ENCODE measurements at places on chromosomes 1 and 21.

- no peak for DNase-seq
These were observed 224.4 kb upstream of the POU3F1 start for GRCh38 chr1:38270849-38271633.

- peak; percentile 23 for DNase-seq
These were observed 201.7 kb downstream of the NRIP1 start for GRCh38 chr21:14862794-14863720.

DNA sequence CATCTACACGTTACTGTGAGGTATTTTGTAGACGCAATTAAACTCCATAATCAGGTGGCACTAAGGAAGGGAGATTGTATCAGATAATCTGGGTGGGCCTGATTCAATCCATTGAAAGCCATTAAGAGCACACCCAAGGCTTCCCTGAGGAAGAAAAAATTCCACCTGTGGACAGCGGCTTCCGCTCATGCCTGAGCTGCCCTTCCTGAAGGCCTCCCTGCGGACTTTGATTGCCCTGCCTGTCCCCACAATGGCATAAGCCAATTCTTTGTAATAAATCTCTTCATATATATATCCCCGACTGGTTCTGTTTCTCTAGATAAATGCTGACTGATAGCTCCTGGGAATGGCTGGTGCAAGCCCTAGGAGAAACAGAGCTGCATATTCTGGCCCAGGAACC is 138.3 kb downstream of the TGFBR3 start:
- DNase-seq: no peak

DNA sequence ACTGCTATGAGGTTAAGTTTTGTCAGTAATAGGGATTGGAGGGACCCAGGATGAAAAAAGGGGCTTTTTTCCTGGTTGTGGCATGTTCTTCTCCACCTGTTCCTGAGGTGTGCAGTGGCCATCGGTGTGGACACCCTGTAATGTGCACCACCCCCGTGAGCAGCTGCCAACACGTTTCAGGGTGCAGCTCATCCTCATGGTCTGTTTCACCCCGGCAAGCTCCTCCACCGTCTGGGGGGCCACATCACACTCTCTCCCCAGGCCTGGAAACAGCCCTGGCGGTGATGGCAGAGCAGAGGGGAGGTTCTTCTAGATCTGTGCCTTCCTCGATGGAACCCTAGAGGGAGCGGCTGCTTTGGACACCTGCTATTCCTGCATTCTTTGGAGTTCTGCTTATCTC is 435.4 kb downstream of the MATN1 start:
- no peak for DNase-seq

DNA sequence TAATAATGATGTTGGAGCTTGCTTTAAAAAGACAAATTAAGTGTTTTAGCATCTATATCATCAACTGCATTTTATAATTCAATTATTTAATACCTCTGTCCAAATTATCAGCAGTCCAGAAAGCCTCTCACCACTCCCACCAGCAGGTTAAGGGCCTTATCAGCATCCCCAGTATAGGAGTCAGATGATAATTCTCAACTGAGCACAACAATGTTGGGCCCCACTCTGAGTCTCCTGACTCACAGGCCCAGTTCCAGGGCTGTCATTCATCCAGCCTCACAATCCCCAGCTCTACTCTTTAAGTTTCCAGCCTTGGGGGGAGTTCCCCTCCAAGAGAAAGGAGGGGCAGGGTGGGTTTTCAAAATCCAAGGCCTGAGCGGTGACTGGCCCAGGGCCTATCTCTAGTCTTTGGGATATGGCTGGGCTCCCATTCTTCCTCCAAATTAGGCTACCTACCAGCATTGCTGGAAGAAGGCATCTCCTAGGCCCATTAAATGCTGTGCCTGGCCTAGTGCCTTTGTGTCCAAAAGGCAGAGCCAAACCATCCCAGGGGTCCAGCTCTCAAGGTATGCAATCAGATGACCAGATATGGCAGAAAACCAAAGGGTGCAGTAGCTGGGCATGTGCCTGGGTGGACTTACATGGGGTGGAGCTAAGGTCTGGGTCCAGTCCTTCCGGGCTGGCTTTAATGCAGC is 134.1 kb downstream of the GLUL start:
- DNase-seq: no peak

DNA sequence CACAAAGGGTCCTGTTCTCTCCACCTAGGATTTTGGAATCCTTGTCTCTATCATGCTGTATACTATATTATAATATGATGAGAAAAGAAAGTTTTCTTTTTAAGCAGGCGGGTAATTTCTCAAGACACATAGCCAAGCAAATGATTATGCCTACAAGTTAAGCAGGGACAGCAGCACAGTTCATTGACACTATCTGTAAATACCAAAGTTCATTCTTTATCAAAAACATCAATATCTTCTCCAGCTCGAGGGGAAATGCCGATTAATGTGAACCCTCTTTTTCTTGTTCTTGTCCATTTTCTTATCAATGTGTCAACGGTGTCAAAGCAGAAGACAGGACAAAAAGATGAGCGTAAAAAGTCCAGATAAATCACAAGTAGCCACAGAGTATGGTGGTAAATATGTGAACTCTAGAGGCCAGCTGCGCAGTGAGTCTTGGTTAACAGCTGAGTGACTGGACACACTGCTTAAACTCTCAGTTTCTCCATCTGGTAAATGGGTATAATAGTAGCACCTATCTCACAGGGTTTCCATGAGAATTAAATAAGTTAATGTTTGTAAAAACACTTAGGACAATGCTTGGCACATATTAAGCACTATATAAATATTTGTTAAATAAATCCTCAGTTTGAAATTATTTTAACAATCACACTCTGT is 30.9 kb downstream of the LPAR3 start:
- DNase-seq: no peak

- peak; percentile 34 for DNase-seq
These were observed 27.5 kb downstream of the LRRC8C start for GRCh38 chr1:89660224-89661061.

GRCh38 chr1:32263744-32264143 is 12.7 kb downstream of the LCK start:
- DNase-seq: no peak

- no peak for DNase-seq
These were observed 5.5 kb upstream of the GBP1 start for GRCh38 chr1:89070509-89070908.

GRCh38 chr1:214318356-214318755 is 37.4 kb downstream of the SMYD2 start:
- DNase-seq: peak; percentile 68

DNA sequence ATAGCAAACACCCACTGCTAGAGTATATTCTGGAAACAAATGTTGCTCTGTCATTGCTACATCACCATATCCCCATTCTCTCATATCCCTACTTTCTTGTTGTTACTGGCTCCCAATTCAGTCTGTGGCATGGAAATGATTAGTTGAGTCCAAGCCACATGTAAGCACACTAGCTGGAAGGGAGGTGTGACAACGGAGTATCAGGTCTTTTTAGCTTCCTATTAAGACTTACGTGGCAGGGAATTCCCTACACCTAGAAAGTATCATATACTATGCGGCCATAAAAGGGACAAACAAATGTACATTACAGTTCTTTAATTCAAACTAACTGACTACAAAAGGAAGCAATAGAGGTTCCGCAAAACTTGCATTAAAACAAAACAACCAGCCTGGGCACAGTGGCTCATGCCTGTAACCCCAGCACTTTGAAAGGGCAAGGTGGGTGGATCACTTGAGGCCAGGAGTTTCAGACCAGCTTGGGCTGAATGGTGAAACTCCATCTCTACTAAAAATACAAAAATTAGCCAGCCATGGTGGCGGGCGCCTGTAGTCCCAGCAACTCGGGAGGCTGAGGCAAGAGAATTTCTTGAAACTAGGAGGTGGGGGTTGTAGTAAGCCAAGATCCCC is 48.6 kb downstream of the INTS7 start:
- no peak for DNase-seq

- DNase-seq: peak; percentile 89
These were observed 31.8 kb downstream of the SDCCAG8 start for GRCh38 chr1:243287652-243288051.

GRCh38 chr1:17167041-17167785 is 37.7 kb upstream of the PADI1 start:
- peak; percentile 25 for DNase-seq

DNA sequence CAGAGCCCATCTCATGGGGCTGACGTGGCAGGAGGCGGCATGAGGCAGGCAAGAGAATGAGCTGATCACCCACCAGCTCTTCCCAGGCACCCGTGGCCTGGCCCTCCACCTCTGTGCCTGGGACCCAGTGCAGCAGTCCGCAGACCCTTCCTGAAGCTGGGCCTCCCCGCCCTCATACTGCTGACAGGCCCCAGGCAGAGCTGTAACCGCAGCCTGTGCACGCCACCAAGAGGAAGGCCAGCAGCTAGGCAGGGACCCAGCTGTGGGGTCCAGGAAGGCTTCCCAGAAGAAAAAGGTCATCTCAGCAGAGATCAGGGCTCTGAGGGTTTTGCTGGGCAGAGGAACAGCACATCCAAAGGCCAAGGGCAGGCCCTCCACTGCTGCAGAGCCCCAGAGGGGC is 9.8 kb upstream of the MTFR1L start:
- DNase-seq: no peak

- no peak for DNase-seq
These were observed 32.3 kb upstream of the FBXO28 start for GRCh38 chr1:224081604-224082003.

DNA sequence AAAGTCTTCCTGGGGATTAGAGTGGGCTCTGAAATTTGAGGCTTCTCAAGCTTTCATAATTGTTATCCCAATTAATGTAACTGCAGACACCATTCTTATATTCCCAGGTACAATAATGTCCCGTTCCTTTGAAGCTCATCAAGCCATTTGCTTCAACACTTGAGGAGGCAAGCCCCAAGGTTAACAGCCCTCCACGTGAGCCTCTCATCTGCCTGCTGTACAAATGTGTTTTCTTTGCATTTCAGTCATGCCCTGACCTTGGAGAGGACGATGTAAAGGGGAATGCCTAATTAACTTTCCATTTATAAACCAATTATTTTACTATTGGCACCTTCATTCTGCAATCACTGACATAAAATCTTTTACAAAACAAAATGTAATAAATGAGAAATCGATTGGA is 106.3 kb downstream of the SETD4 start:
- no peak for DNase-seq

DNA sequence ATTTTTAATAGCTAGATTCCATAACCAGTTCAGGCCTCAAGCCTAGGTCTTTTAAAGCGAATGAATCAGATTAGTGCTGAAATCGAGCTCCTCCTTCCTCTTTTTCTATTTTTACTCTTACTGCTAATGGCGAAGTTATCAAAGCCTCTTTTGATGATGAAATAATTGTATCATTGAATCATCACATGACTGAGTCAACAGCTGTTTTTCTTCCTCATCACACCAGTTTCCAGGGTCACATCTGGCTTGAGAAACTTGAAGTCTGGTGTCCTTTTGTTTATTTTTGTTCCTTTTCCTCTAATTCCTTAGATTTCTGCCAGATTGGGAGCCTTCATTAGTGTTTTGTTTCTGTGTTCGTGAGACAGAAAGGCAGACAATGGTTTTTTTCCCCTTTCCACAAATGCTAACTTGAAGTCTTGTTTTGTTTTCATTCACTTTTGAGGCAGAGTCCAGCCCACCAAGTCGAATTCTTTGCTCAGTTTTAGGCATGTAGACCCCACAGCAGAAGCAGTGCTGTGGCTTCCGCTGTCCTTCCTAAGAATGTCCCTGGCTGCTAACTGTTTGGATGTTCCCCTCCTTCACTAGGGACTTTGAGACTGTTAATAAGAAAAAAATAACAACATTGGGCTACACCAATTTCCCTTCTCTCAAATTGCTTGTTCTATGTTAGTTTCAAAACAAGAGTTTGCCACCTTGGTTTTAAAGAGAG is 51.9 kb upstream of the FMOD start:
- DNase-seq: peak; percentile 85

DNA sequence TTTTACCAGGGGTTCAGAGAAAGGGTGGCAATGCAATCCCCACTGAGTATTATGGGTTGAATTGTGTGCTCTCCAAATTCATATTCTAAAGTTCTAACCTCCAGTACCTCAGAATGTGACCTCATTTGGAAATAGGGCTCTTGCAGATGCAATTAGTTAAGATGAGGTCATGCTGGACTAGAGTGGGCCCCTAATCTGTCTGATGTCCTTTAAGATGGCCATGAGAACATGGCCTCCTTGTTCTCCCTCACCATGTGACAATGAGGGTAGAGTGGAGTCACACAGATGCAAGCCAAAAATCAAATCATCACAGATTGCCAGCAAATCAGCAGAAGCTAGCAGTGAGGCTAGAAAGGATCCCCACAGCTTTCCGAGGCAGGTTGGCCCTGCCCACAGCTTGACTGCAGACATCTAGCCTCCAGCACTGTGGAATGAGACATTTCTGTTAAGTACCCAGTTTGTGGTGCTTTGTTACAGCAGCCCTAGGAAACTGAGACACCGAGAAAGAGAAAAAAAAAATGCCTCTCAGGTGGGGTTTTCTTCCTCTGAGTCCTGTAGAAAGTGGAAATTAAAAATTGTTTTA is 25.5 kb upstream of the CREG1 start:
- no peak for DNase-seq

GRCh38 chr1:206029484-206029883 is 5.8 kb upstream of the CTSE start:
- DNase-seq: peak; percentile 40

GRCh38 chr1:230073371-230074035 is 6.5 kb downstream of the GALNT2 start:
- peak; percentile 85 for DNase-seq

- DNase-seq: no peak
These were observed 126.5 kb downstream of the RHOU start for GRCh38 chr1:228861832-228862180.

GRCh38 chr1:90712915-90713730 is 4.0 kb downstream of the BARHL2 start:
- DNase-seq: no peak

GRCh38 chr1:232143315-232143886 is 486.5 kb downstream of the SIPA1L2 start:
- DNase-seq: no peak

- peak; percentile 27 for DNase-seq
These were observed 6.9 kb upstream of the TMEM269 start for GRCh38 chr1:42777852-42778251.

- DNase-seq: peak; percentile 63
These were observed 19.5 kb downstream of the SZRD1 start for GRCh38 chr1:16386454-16387113.

GRCh38 chr1:218315638-218316037 is 29.5 kb upstream of the TGFB2 start:
- no peak for DNase-seq

- DNase-seq: no peak
These were observed 4.7 kb upstream of the ZNF496 start for GRCh38 chr1:247336390-247336789.

- DNase-seq: no peak
These were observed 4.1 kb downstream of the RUNX1 start for GRCh38 chr21:35044770-35045541.

All from fibroblast of skin of right biceps (primary cell).